ENCODE measurements at places on chromosomes 1 and 21.
A peak's percentile ranks its signal among the peaks of the same experiment; 100 is the strongest.

GRCh38 chr1:36160388-36160948 is 4.5 kb downstream of the MAP7D1 start:
- no peak for DNase-seq

DNA sequence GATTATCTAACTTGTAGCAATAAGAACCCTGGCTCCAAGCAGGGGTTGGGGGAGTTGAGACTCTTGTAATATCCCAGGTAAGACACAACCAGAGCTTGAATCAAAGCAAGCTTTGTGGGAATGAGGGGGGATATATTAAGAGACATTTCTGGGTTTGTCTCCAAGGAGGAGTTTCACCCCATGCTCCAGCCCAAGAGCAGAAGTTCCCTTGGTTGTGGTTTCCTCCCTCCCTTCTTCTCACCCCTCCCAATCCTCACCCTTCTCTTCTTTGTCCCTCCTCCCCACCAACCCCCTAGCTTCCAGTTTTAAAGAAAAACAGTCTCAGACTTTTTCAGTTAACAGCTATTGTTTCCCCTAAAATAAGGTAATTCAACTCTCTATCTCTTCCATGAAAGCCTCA is 11.9 kb downstream of the TRAF3IP3 start:
- peak; percentile 38 for DNase-seq

DNA sequence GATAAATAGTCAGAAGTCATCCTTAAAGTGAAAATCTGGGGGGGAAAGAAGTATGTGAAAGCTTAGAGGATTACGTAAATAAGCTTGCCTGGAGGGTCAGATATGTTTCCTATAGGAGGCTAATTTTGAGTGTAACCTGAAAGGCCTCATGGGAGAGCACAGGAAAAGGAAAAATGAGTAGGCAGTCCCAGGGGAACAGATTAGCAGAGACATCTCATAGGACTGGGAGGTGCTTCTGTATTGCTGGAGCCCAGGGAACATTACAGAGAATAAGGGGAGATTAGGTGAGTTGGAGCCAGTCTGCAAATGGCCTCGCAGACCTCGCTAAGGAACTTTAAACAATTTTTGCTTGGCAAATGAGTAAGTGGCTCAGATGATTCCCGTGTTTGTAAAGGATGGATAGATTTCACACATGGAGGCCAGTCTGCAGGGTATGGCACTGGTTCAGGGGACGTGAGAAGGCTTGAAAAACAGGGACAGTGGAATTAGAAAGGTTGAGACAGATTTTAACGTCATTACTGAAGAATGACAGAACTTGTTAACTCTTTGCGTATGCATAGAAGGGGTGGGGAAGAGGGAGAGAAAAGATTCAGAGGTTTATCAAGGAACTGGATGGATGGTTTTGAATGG is 149.1 kb downstream of the GREM2 start:
- no peak for DNase-seq

DNA sequence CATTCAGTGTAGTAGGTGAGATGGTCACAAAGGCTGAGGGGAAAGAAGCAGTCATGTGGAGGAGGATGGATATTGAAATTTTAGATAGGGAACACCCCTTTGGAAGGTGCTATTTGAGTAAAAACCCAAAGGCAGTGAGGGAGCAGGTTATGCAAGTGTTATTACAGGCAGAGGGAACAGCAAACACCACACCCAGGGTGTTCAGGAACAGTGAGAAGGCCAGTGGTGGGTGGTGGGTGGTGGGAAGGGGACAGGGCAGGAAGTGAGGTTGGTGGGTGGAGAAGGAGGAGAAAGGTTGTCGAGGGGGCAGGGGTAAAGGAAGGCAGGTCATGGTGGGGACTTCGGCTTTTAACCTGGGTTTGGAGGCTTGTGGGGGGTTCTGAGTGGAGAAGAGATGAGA is 39.2 kb upstream of the SCMH1 start:
- peak; percentile 43 for DNase-seq

- DNase-seq: no peak
These were observed 178.9 kb upstream of the SNX7 start for GRCh38 chr1:98482611-98483010.

DNA sequence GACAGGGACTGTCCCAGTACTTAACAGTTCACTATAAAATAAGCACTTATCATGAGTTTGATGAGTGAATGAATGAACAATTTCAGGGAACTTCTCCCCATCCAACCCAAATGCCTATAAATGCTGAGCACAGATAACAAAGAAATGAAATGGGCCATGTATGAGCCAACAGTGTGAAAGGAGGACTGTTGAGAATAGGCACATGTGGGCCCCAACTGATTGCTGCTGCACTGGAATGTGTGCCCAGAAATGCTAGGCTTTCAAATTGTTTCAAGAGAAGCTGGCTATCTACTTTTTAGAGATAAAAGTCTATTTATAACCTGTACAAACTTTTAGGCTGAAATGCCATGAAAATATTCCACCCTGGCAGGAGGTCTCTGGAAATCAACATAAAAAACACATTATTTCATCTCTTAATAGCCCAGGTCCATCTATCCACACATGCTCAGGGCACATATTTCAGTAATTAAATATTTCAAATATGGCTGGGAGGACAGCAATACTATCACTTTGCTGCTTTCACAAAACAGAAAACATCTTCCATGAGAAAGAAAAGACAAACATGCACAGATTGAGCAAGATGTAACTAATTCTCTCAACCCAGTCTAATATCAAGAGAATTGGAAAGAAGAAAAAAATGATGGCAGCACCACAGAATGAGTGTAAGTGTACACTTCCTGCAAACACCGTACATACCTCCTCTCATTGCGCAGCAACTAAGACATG is 49.8 kb downstream of the COLGALT2 start:
- no peak for DNase-seq

- DNase-seq: no peak
These were observed 2.5 kb downstream of the NCAM2 start for GRCh38 chr21:21000591-21001175.

GRCh38 chr1:29329022-29329775 is 92.9 kb downstream of the PTPRU start:
- DNase-seq: no peak

DNA sequence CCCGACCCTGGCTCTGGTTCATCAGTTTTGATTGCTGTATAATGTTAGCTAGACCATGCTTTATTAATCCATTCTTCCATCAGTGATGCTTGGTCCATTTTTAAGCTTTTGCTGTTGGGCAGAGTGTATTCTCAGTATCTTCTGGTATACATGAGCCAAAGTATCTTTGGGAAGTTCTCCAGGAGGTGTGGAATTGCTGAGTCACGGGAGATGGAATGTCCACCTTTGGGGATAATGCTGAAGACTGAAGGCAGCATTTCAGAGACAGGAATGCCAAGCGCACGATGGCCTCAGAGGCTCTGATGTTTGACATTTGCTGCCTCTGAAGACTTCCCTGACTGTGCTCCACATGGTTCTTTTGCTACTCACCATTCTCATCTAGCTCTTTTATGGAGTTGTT is 266.3 kb upstream of the KAZN start:
- DNase-seq: no peak

GRCh38 chr21:27206368-27206982 is 239.6 kb upstream of the ADAMTS5 start:
- no peak for DNase-seq

DNA sequence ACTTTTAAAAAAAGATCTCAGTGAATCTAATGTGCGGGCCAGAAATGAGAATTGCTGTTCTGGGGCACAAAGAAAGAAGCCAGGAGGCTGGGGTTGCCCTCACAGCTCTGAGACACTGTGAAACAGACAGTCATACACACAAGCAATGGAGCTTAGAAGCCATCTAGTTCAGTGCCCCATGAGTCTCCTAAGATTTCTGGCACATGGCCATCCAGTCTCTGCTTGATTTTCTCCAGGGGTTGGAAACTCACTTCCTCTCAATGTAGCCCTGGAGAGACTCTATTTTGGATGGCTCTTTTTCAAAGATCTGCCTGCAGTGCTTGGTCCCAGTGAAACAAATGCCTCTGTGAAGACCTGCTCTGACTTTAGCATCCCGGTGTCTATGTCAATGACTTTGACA is 38.6 kb downstream of the KCNN3 start:
- no peak for DNase-seq

GRCh38 chr1:36369061-36369861 is 16.5 kb downstream of the STK40 start:
- peak; percentile 69 for DNase-seq

GRCh38 chr1:30140566-30140965 is 582.8 kb downstream of the MATN1 start:
- no peak for DNase-seq

GRCh38 chr1:53766831-53767405 is 28.0 kb upstream of the GLIS1 start:
- DNase-seq: no peak

DNA sequence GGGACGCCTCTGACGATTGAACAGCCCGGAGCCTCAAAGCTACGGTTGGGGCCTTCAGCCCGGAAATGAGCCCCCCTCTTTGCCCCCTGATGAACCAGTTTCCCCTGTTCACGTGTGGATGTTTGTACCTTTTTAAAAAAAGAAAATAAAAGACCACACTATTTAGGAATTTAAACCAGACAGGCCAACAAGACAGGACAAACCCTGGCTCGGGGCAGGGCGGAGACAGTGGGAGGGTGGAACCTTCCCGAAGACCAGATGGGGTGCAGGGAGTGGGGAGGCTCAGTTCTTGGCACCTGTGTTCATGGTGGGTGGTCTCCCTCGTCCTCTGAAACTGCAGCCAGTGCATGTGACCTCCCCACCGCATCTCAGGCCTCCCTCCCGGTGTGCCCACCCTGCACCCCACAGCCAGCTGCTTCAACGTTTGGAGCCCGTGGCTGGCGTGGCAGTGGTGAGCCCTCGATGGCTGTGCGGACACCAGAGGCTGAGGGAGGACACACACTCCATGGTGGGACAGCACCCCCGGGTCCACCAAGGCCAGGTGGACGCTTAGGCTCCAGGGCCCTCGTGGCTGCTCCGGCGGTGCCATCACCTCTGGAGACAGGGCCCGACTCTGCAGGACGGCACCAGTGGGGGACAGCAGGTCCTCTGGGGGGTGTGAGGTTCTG is 45.6 kb downstream of the COL18A1 start:
- DNase-seq: no peak

DNA sequence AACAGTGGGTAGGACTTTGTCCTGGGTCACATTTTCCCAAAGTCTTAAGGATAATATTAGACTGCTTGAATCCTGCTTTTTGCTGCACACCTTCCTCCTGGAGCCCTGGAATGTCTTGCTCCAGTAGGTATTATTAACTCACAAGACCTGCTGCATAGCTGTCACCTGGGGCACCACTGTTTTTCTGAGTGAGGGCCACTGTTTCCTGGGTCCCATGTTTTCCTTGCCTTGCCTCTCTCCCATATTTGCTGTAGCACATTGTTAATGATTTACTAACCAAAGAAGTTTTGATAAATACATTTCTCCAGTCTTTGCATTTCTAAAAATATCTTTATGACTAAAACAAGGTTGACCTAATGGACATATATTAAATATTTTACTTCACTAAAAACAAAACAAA is 22.5 kb upstream of the FCAMR start:
- DNase-seq: no peak

DNA sequence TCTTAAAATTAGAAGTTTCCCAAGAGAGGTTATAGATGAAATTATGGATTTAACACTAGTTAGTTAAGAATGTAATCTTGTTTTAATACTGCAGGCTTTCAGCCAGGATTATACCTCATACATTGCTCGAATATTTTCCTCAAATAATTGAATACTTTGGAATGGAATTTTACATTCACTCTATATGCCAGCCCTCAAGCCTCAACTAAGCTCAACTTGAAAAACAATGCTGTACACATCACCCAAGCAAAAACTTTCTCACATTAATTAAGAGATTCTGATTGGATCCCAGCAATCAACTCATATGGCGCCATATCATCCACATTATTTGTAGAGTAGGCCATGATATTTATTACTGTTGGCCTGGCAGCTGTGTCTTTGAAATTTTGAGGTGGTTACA is 710.7 kb upstream of the ADAMTS5 start:
- DNase-seq: no peak

DNA sequence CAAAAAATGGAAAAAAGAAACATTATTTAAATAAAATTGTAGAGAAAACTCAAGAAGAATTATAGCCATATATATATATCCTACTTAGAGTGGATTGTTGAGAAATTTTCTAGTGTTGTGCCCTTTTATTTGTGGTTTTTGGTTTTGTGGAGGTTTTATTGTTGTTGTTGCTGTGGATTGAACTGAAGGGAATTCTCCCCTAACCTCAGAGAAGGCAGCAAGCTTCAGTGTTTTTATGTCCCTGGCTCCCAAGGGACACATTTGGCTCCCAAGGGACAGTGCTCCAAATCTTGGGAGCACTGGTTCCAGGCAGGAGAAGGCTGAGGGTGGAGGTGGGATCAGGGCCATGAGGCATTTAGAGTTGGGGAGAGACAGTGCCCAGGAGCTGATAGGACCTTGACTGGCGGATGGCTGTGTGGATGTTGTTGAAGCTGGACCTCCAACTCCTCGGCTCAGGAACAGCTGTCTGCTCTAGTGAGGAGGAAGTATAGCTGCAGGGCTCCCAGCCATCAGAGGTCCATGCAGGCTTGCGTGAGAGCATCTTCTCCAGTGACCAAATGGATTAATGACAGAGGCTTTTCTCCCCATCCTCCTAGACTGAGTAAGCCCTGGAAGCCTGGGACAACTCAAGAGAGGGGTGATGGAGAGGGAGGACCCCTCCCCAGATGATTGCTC is 100.5 kb downstream of the TEX35 start:
- no peak for DNase-seq

GRCh38 chr1:10189659-10190058 is 20.7 kb upstream of the KIF1B start:
- DNase-seq: no peak

DNA sequence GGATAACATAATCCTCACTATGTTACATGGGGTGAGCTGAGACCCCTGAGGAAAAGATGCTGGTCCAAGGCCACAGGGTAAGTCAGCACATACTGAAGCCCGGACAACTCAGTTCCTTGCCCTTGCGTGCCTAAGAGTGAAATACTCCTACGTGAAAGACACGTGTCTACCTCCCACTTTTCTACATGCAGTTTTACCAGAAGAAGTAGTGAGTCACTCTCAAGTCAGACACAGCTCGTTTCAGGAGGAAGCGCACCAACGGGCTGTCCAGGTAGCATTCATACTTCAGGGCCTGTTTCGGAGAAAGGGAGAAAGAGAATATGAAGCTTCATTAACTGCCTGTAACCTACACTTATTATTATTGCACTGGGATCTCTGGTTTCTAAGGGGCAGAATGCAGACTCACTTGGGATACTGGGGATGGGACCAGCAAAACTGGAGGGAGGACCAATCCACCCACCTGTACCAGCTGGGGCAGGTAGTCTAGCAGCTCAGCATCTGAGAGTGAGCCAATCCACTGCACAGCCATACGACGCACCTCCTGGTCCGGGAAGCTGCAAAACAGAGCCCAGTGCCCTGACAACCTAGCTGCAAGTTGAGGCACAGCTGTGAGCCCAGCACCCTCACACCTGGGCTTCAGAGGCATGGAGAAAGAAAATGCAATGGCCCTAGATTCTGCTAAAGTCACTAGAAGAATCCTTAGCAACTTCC is 32.4 kb upstream of the PPP1R15B start:
- DNase-seq: no peak
